ENCODE measurements at places on chromosomes 5 and 9.

DNA sequence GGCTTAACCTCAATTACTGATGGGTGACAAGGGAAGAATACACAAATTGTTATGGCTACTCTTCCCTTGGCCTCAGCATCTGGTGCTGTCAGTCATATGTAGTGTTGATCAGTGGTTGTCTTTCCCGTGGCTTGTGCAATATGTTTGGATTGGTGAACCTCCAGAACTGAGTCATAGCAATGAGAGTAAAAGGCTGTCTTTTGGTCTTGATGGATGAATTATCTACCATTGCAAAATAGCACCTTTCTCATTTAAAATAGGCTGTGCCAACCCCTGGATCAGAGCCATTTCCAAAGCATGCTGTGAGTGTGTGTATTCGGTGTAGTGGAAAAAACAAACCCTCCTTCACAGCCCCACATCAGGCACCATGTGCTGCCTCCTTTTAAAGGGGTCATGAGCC is 14.6 kb upstream of the F2R start:
- no peak for DNase-seq

- DNase-seq, result peak; percentile 11
Observed at GRCh38 chr5:65925044-65925600, 1.3 kb upstream of the ERBIN start.

DNA sequence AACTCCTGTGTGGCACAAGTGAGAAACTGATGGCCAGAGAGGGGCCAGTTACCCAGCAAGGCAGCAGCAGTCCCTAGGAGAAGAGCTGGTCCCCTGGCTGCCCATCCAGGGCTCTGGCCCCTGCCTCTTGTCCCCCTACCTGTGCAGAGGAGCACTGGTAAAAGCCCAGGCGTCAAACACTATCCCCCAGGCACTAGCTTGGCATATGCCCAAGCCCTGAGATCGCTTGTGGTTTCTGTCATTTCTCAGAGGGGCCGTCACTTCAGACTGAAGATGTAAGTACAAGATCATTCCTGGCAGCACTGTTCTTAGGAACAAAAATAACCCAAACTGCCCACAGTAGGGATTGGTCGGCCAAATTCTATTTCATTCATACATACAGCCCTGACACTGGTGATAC is 53.9 kb downstream of the COL15A1 start:
- DNase-seq, result no peak

DNA sequence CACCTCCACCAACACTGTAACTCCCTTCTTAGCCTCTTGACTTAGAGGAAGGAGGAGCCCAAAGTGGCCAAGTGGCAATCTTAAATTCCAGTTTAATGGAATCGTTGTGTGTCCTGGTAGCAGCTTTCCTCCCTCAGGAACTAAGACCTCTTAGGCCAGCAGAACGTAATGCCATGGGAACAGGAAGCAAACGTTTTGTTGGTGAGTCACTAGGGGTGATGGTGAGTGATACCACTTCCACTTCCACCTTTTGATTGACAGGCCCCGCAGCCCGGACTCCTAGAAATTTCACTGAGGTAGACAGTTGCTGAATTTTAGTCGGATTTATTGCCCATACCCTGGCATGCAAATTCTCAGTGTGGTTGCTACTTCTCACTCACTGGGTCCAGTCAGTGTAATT is 94.2 kb upstream of the FBN2 start:
- DNase-seq, result no peak

DNA sequence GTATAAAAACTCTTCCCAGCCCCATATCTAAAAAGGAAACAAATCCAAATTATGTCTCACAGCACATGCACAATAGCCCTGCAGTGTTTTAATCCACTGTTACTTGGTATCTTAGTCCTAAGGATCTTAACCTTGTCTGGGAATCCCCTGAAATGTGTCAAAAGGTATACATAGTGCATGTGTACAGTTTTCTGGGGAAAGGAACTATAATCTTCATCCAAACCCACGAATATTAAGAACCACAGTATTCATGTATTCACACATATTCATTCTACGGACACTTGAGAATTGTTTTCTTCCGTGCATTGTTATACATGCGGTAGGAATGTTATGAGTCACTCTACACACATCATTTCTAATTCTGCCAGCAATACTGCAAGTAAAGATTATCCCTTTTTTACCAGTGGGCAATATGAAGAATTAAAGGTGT is 47.8 kb upstream of the SNX2 start:
- no peak for DNase-seq

DNA sequence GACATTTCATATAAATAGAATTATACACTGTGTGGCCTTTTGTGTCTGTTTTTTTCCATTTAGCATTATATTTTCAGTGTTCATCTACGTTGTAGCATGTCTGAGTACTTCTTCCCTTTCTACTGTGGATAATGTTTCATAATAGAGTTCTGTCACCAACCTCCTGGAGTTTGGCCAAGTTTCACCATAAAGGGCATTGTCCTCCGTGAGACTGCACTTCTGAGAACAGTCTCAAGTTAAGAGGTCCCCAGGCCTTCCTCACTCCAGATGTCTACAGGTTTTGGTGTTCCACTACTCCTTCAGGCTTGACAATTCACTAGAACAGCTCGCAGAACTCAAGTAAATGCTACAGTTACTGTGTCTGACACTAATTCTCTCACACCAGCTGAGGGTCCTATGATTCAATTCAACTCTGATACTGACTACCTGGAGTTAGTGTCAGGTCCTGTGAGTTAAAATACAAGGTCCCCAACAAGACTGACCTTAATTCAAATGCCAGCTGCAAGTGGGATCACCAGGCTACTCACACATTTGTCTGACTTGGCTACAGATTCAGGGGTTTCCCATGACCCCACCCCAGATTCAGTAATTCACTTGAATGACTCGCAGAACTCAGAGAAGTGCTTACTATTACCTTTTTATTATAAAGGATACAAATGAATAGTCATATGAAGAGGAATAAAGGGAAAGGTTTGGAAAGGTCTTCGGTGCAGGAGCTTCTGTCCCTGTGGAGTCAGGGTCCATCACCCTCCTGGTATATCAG is 31.1 kb downstream of the SLC35A4 start:
- no peak for DNase-seq

- DNase-seq, result no peak
Observed at GRCh38 chr5:103612545-103612944, 50.0 kb upstream of the NUDT12 start.
